IMR-90 (cell line): ENCODE measurements at places on chromosomes 13 and 19. TPM values are rescaled to one million over a fixed set of nuclear protein-coding genes. Genes with fewer than 3 reads are reported as not detected.

DNA sequence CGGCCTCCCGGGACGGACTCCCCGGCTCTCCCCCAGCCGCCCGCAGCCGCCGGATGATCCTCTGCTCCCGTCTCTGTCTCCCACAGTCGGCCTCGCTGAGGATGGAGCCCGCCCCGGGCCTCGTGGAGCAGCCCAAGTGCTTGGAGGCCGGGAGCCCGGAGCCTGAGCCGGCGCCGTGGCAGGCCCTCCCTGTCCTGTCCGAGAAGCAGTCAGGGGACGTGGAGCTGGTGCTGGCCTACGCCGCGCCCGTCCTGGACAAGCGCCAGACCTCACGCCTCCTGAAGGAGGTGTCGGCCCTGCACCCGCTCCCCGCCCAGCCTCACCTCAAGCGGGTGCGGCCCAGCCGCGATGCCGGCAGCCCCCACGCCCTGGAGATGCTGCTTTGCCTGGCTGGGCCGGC is 6.8 kb downstream of the ADAT3 start:
- no peak for DNase-seq

GRCh38 chr13:43057653-43058317 is 34.4 kb downstream of the DNAJC15 start:
- DNase-seq, result no peak

DNA sequence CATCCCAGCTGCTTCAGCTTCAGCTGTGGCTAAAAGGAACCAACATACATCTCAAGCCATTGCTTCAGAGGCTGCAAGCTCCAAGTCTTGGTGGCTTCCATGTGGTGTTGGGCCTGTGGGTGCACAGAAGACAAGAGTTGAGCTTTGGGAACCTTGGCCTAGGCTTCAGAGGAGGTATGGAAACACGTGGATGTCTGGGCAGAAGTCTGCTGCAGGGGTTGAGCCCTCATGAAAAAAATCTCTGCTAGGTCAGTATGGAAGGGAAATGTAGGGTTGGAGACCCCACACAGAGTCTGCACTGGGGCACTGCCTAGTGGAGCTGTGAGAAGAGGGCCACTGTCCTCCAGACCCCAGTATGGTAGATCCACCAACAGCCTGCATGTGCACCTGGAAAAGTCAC is 279.3 kb downstream of the MZT1 start:
- no peak for DNase-seq

DNA sequence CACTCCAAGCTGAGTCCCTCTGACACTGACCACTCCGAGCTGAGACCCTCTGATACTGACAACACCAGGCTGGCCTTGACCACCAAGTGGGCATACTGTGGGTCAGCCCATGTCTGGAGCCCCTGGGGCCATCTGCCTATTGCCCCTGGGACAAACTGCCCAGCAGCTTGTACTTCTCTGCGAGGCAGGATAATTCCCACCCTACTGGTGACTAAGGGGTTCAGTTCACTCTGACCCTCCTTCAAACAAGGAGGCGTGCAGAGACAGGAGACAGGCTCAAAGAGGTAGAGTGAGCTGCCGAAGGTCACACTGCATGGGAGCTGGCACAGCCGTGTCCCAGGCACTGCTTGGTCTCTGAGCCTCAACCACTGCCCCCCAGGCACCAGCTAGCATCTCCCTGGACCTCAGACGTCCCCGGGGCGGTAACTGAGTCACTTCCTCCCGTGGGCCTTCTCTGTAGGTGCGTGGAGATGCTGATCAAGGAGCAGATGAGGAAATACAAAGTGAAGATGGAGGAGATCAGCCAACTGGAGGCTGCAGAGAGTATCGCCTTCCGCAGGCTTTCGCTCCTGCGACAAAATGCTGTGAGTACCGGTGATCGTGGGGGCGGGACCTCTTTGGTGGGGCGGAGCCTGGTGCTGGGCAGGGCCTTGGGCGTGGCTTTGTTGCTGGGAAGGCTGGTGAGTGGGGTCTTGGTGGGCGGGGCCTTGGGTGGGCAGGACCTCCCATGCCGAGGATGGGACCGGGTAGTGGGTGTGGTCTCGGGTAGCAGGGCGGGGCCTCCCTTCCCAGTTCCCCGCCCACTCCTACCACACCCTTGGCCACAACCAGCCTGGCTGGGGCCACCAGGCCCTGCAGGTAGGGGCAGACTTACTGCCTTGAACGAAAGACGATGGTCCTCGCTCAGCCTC is 5.8 kb upstream of the USE1 start:
- DNase-seq, result peak; percentile 20

DNA sequence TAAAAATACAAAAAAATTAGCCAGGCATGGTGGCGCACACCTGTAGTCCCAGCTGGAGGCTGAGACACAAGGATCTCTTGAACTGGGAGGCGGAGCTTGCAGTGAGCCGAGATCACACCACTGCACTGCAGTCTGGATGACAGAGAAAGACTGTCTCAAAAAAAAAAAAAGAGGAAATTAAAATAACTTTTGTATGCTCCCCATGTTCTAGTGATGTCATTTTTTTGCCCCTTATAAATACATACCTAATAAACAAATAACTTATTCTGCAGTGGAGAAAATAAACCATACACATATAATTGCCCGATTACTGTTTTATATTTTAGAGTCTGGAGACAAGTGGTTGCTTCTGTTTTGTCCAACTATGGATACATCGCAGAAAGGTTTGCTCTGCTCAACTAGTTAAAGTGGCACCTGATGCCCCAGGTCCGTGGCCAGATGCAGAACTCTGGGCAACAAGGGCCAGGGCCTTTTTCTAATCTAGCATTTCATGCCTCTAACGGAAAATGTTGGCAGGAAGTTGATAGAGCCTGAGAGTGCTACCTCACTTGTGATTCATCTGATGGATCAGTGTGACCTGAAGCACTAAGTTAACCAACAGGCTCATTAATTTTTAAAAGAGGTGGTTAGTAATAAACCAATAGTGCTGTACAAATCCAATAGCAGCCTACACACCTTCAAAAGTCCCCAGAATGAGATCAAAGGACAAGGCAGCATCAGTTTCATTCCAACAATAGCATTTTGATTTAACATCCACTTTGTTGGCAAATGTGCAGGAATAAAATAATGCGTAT is 18.8 kb downstream of the UBE2L5 start:
- DNase-seq, result peak; percentile 19

DNA sequence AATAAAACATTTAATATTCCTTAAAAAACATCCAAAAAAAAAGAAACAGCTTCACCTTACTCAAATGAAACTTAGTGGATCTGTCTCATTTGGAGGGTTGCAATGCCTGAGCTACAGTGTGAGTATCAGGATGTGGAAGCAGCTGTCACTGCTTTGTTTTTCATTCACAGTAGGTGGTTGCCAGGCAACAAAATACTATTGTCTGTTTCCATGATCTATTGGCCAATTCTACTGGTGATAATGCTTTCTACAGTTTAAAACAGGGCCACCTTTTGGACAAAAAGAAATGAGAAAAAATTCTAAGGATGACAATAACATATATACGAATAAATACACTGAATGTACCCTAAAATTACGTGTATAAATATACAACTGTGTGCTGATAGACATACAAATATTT is 3.0 kb downstream of the ENOX1 start:
- peak; percentile 8 for DNase-seq

DNA sequence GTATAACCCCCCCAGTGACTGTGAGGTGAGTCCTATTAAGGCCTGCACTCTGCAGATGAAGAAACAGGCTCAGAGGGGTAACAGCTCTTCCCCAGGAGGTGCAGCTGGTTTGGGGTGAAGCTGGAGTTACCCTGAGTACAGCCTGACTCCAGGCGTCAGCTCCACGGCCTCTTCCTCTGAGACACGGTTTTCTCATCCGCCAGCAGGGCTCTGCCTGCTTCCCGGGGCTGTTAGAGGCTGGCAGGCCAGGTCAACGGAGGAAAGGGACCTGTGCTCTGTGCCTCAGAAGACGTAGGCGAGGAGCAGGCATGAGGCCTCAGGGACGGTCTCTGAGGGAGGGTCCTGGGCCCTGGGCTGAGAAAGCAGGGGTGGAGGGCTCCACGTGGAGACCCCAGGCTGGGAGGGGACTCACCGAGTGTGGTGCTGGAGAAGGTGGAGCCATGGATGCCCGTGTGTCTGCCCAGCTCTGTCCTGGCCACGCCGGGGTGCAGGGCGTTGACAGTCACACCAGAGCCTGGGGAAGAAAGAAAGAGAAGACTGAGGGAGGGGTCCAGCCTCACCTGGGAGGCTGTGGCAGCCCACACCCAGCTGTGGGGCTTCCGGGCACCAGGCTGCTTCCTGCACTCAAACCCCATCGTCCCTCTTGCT is 9.0 kb upstream of the GP6 start:
- DNase-seq, result no peak

DNA sequence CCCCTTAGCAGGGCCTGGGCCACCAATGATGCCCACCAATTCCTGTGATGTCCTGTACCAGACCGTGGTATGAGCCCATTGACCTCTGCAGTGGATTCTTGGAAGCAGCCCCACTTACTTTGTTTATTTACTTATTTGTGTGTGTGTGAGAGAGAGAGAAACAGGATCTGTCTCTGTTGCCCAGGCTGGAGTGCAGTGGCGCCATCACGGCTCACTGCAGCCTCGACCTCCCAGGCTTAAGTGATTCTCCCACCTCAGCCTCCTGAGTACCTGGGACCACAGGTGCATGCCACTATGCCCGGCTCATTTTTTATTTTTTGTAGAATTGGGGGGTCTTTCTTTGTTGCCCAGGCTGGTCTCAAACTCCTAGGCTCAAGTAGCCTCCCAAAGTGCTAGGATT is 13.0 kb downstream of the MYO9B start:
- DNase-seq, result peak; percentile 23

GRCh38 chr13:108777421-108778420 is 148.3 kb downstream of the MYO16 start:
- DNase-seq, result peak; percentile 81

DNA sequence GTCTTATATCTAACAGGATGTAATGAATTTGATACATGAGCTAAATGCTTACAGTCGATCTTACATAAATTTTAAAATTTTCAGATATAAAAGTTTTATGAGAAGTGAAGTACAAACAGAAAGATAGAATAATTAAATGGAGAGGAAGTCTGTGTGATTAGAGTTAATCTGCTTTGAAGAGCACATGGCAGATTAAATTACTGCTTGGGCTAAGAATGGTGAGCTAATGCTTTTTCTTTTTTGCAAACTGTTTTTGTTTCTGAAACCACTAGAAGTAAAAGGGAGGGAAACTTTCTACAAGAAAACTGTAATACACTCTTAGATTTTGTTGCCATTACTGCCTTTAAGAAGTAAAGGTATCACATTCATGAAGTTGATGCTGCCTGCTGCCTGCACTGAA is 96.3 kb upstream of the SPRY2 start:
- DNase-seq, result no peak

DNA sequence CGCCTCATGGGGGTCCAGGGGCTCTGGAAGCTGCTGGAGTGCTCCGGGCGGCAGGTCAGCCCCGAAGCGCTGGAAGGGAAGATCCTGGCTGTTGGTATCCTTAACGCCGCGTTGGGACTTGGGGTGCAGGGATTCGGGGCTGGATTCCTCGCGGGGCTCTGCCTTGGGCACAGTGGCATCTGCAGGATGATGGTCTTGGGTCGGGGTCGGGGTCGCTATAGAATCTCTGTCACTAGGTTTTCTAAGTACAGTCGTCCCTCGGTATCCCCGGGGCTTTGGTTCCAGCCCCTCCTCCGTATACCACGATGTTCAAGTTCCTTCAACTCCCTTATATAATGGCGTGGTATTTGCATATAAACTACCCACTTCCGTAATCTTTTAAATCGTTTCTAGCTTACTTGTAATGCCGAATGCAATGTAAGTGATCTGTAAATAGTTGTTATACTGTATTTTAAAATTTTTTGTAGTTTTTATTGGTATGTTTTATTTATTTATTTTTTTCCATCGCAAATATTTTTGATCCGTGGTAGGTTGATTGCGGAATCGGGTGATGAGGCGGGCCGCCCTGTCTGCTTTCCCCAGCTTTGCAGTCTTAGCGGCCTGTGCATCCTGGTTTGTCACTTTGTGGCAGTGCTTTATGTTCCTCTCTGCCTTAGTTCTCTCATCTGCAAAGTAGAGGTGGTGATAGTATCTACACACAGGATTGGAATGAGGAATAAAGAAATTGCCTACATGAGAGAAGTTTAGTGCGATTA is 606 bp downstream of the ERCC5 start:
- DNase-seq, result peak; percentile 30

GRCh38 chr13:43804461-43805070 is 17.8 kb upstream of the ENOX1 start:
- peak; percentile 78 for DNase-seq

DNA sequence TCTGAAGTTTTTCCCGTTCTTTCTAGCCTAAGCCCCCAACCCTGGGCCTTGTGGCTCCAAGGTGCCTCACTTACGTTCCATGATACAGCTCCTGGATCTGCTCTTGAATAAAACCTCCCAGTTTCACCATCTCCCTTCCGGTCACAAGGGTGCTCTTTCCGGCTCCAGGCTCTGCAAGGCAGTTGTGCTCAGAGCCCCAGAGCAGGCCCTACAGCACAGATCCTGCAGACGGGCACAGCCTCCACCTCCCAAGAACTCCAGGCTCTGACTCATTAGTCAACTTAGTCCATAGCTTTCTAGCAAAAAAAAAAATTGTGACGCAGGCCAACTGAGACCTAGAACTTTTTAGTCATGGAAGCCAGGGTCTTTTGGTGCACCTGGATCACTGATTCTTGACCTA is 33.9 kb upstream of the SLC7A10 start:
- no peak for DNase-seq

DNA sequence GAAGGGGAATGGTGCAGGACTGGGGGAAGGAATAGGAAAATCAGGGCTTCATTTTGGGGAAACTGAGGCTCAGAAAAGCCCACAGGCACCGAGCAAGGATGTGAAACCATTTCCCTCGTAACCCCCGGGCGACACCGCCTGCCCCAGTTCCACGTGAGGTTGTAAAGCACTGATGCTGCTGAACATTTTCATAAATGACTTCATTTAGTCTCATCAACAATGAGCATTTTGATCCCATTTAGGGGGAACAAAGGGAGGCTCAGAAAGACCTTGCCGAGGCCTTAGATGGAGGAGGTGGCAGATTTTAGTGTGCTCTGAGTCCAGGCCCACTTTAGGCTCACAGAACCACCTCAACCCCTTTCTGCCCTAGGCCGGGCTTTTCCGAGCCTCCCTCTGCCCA is 20.5 kb upstream of the FBXO27 start:
- DNase-seq, result no peak

GRCh38 chr13:42260903-42261654 is 10.9 kb upstream of the AKAP11 start:
- no peak for DNase-seq

GRCh38 chr19:40650749-40651305 is 39.6 kb downstream of the NUMBL start:
- DNase-seq, result peak; percentile 74

Gene C5AR1
- polyA plus RNA-seq, result 1.0 TPM in 2 replicates

Gene SCGB2B2
- polyA plus RNA-seq, result 0.03 TPM in 1 of 2 replicates, not detected in the other

Gene GTF2F2
- polyA plus RNA-seq, result 19.2 and 21.0 TPM in 2 replicates

Gene NKG7
- polyA plus RNA-seq, result not detected in 2 replicates

Gene UQCRFS1
- polyA plus RNA-seq, result 42.9 and 43.8 TPM in 2 replicates

Gene RUBCNL
- polyA plus RNA-seq, result 0.03 and 0.06 TPM in 2 replicates

Gene STK11
- 40.9 and 42.8 TPM in 2 replicates for polyA plus RNA-seq

Gene PTGER1
- 0.60 and 1.6 TPM in 2 replicates for polyA plus RNA-seq

Gene PCSK4
- polyA plus RNA-seq, result 1.7 and 2.9 TPM in 2 replicates

Gene CALR3
- not detected in 2 replicates for polyA plus RNA-seq

Gene STOML3
- not detected in 2 replicates for polyA plus RNA-seq

Gene RDH8
- polyA plus RNA-seq, result not detected in 2 replicates

Gene NACC1
- 181 and 243 TPM in 2 replicates for polyA plus RNA-seq

Gene ZNF235
- polyA plus RNA-seq, result 0.77 and 0.80 TPM in 2 replicates

Gene GSX1
- polyA plus RNA-seq, result not detected in 2 replicates
